ENCODE measurements at places on chromosomes 2 and 18. TPM values are rescaled to one million over a fixed set of nuclear protein-coding genes. Genes with fewer than 3 reads are reported as not detected.

The LDLRAD4 gene
- not detected for polyA plus RNA-seq

The SULT1C2 gene
- 0.06 TPM for polyA plus RNA-seq

The LRP1B gene
- not detected for polyA plus RNA-seq

The ARL4C gene
- 55.0 TPM for polyA plus RNA-seq

The SCYGR4 gene
- polyA plus RNA-seq: not detected

The LOXHD1 gene
- not detected for polyA plus RNA-seq

The TFCP2L1 gene
- polyA plus RNA-seq: 31.0 TPM

The BMP10 gene
- polyA plus RNA-seq: not detected

The GPR45 gene
- polyA plus RNA-seq: not detected

The GKN1 gene
- 0.49 TPM for polyA plus RNA-seq

The SLC40A1 gene
- polyA plus RNA-seq: 0.18 TPM

DNA sequence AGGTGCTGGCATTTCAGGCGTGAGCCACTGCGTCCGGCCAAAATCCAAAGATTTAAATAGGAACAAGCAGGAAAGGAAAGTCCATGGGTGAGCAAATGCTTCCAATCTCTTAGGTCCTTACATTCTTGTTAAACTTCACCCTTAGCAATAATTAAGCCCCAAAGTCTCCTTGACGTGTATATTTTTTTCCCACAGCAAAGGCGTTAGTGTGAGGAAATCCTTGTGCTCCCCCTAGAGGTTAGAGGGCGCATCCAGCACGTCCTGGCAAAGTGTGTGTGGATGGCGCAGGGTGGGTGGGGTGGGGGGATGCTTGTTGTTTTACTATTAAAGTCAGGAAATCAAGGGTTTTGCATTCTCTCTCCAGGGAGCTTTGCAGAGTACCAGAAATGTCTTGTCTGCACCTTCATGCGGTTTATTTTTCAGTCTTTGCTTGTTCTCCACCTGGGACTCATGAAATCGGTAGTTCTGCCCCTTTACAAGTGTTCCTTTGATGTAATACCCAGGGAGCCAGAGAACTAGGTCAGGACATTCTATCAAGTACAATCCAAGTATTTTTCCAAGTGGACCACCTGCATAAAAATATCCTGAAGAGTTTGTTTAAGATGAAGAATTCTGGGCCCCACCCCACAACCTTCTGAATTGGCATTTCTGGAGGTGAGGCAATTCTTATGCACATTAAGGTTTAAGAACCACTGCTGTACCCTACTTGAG, 22.2 kb upstream of the ITSN2 start:
- no peak for DNase-seq

GRCh38 chr2:225415792-225416191, 16.3 kb downstream of the NYAP2 start:
- DNase-seq: no peak

GRCh38 chr2:229679393-229680125, 34.8 kb downstream of the DNER start:
- no peak for DNase-seq

- no peak for DNase-seq
Measured at GRCh38 chr2:176130147-176130956, 847 bp downstream of the HOXD8 start.

- no peak for DNase-seq
Measured at GRCh38 chr2:239457586-239458445, 57.0 kb upstream of the HDAC4 start.

DNA sequence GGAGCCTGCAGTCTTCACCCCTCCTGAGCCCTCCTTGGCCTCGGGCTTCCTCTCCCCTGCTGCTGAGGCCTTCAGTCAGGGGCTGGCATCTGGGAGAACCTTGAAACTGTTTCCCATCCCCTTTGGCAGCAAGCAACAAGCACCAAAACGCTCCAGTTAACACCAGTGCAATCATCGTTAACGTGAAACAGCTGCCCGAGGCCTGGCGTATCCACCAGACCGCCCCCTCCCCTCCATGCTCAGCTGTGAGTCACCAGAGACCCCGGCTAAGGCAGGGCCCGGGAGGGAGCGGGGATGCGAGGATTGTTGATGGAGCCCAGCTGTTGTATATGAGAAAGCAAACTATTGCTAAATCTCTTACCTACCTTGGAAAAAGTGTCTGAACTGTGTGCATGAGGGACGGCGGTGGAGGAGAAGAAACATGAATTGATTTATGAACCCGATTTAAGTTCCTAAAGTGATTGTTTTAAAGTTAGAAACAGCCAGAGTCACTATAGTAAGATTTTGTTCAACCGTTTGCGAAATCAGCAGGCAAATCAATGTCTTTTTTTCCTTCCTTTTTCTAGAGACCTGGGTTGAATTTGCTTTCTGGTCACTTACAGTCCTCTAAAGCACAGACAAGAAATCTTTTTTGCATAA, 5.2 kb downstream of the ZFP36L2 start:
- no peak for DNase-seq

GRCh38 chr2:43594875-43595274, 963 bp downstream of the THADA start:
- DNase-seq: no peak

DNA sequence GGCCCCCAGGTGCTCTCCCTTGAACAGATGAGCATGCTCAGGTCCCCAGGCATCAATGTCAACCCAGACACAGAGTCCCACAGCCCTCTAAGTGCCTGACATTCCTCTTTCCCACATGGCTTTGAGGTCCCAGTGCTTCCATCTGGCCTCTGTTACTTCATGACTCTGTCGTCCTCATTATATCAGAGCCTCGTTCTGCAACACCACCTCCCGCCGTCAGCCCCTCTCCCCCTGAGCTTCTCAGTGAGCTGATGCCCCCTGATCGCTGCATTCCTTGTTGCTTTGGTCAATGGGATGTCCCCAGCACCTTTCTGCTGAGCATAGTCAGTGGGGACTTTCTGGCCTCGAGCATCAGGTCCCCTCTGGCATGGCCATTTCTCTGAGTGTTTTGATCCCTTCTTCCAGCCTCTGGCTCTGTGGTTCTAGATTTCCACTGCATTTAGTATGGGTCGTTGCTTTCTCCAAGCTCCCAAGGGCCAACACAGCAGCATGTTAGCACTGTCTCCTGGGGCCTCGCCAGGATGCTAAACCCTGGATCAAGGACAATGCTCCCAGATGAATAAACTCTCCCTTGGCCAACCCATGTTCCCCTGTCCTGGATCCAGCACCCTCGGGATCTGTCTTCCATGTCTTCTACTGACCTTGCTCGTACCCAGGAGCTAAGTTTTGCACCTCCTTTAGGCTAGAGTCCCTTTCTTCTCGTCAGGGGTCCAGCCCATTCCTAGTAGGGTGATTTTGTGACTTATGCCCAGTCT, 143.2 kb upstream of the TWIST2 start:
- DNase-seq: no peak

DNA sequence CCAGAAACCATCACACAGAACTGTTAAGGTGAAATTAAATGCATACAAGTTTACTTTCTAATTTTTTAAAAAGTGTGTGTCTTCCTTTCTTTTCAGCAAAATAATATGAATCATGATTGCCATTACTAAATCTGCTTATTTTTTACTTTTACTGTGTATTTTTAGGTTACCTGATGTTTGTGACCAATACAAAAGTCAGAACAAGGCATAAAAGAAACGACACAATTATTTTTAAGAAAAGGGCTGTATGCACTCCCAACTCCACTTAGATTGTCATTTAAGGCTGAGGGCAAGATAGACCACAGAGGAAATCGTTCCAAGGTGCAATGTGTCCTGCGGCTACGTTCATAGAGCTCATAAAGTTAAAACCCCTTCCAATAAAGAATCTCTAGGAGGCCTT, 797.0 kb downstream of the TDRD15 start:
- no peak for DNase-seq

DNA sequence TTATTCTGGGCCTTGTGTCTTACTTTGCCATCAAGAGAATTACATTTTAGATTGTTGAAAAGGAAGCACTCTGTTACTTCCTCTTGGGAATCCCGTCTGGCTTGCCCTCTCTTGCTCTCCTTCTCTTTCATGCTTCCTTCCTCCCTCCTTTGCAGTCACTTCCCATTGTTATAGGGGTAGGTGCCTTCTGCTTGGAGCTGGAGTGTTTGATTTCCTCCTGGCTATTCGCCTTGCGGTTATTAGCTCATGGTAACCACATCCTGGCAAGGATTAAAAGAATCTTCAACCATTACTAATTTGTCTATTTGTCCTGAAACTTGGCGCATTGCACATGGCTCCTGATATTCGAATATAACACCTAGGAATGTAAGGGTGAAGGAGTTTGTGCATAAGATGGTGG, 115.0 kb downstream of the CERS6 start:
- DNase-seq: peak; percentile 66

- no peak for DNase-seq
Measured at GRCh38 chr2:30273574-30273929, 42.2 kb downstream of the LBH start.

DNA sequence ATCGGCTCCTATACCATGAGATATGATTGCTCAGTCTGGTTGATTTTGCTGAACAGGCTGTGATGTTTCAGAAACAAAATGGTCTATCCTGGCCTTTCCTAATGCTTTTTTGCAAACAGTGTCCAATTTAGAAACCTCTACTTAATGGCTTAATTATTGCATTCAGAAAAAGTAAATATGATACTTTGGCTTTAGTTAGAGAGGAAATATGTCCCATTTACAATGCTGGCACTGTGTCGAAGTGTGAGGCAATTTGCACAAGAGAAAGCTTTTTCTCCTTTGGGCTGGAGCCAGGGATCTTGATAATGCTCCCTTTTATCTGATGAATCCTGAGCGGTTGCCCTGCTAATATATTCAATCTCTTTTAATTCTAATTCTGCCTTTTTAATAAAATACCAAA, 418.9 kb downstream of the EPHA4 start:
- DNase-seq: no peak

DNA sequence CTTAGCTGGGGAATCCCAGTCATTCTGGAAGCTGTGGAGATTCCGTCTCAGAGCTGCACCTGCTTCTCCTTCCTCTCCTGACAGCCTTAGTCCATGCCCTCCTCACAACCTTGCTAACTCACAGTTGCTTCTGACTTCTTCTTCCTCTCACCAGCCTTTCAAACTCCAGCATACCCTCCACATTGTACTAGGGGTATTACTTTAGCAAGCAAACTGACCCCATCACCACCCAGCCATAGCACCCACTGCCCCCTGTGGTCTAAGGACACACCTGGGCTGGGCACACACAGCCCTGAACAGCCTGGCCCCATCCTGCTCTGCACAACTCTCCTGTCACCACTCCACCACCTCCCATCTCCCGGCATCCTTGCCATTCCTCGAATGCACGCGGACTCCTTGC, 208.2 kb downstream of the FBXO15 start:
- DNase-seq: no peak

DNA sequence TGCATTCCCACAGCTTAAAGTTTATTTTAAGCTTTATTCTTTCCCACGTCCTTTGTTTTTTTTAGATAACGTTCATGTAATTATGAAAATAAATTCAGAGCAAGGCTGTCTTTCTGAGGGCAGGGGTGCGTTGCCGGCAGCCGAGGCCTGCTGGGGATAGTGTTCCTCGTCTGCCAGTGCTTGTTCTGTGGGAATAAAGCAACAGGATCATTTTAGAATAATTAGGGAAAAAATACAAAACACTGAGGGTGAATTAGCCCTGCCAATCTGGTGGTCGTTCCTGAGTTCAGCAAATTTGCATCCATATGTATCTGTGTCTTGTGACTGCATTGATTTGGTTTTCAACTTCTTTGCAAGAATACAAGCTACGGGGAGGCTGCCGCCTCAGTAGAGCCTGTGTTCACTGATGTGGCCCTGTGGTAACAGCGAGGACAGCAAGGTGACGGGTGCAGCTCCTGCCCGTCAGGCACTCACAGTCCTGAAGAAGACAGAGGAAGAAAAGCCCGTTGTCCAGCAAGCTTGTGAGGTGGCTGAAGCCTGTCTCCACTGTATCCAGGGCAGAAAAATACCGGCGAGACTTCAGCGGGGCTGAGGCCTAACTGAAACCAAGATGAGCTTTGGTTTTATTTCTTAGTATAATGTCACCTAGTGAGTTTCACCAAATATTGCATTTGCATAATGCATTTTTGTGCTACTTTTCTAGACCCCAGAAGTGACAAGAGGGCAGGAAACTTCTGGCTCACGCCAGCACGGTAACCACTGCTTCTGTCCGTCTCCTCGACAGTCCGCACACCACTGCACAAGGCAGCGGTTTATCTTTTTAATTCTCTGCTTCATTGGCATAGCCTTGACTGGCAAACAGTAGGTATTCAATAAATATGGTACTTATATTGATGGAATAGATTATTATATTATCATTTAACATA, 64.5 kb downstream of the SH3YL1 start:
- no peak for DNase-seq

DNA sequence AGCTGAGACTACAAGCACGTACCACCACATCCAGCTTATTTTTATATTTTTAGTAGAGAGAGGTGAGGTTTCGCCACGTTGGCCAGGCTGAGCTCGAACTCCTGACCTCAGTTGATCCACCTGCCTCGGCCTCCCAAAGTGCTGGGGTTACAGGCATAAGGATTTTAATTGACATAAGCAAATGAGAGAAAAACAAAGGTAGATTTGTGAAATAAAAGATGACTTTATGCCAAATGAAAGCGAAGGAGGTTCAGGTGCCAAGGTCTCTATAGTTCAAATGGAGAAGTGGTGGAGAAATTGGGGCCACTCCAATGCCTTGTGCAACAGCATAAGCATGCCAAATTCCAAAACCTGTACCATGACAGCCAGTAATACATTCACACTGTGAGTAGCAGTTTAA, 180.6 kb downstream of the MREG start:
- DNase-seq: no peak

DNA sequence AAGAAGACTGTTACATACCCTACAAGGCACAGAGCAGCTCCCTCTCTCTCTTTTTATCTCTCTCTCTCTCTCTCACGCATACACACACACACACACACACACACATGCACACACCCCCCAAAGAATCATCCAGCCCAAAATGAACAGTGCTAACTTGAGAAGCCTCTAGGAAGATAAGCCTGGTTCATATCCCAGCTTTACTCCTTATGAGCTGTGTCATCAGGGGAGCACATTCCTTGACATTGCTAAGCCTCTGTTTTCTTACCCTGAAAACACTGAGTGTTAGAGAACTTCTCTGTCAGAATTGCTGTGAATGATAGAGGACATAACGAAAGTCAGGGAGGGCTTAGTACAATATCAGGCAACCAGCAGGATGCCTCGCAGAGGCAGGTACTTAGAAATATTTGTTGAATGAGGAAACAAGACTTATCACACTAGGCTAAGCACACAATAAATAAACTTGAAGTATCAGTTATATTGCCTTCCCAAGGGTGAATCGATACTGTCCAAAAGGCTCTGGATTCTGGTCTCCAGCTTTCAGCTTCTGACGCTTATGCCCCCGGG, 725.6 kb upstream of the ID2 start:
- DNase-seq: no peak

- DNase-seq: no peak
Measured at GRCh38 chr18:36078751-36079529, 11.6 kb upstream of the RPRD1A start.

DNA sequence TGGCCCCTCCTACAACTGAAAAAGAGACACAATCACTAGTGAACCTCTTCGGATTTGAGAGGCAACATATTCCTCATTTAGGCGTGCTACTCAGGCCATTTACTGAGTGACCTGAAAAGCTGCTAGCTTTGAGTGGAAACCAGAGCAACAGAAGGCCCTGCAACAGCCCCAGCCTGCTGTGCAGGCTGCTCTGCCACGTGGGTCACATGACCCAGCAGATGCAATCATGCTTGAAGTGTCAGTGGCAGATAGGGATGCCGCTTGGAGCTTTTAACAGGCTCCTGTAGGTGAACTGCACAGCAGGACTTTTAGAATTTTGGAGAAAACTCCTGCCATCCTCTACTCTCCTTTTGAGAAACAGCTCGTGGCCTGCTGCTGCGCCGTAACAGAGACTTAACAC, 578.6 kb upstream of the RAB6C start:
- no peak for DNase-seq

Measured in keratinocyte (primary cell).